ENCODE measurements at places on chromosomes 12 and 14.

- no peak for DNase-seq
These were observed 786 bp upstream of the PFKM start for GRCh38 chr12:48118284-48118871.

- no peak for DNase-seq
These were observed 24.3 kb downstream of the DDX24 start for GRCh38 chr14:94056579-94057308.

- no peak for DNase-seq
These were observed 185.1 kb downstream of the MDGA2 start for GRCh38 chr14:47490353-47490752.

DNA sequence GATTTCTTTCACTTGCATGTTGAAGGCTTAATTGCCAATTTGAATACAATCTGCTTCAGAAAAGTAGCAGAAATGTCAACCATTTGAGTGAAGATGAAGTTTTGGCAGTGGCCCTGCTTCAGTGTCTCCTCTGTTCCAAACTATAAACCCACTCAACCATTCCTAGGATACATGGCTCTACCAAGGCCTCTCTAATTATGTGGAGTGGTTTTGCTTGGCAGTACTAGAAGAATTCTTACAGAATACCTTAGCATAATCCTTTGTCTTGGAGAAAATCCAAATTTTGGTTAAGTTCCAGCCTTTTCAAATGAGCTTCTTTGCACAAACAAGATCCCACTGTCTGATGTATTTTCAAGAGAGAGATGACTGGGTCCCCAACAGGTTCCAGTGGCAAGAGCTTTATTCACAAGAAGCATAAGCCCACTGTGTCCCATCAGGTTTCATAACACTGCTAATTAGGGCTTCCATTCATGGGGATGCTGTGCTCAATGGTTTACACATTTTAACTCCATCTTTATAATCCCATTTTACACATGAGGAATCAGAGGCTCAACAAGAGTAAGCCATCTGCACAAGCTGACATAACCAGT is 234.5 kb downstream of the IPO8 start:
- DNase-seq, result no peak

- peak; percentile 65 for DNase-seq
These were observed 81.0 kb upstream of the CCDC196 start for GRCh38 chr14:66405158-66405557.

- no peak for DNase-seq
These were observed 264.9 kb upstream of the LMO3 start for GRCh38 chr12:16870845-16871244.

DNA sequence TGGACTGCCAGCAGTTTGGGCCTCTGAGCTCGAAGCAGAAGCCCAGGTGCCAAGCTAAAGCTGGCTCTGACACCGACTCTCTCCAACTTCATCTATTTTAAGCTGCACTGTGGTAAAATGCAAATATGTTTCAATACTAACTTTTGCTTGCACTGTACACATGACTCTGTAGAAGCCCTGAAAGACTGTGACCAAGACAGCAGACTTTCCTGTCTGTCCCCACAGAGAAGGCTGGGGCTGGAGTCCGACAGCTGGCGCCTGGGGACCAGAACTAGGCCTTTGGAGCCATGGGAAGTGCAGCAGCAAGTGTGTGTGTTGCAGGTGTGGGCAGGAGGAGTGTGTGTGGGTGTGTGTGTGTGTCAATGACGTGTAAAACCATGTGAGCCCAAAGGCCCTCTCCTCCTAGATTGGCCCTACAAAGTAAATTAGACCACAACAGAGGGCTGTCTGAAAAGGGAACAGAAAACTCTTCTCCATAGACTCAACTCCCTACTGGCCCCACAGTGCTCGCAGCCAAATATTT is 16.4 kb upstream of the RAB35 start:
- no peak for DNase-seq

DNA sequence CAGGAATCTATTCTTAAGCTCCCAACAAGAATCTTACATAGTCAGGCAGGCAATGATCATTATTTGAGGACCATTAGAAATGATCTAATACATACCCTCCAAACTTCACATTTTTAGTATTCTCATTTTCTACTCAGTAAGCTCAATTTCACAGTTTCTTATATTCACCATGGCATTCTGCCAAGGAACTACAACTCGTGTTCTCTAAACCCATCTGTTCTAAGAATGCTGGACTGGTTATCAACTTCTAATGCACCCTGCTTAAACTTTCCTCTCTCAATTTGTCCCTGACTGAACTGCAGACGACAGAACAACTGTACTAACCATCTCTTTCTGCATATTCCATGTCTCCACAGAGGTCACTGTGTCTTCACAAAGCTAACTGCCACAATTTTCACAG is 58.6 kb downstream of the GXYLT1 start:
- DNase-seq, result no peak

GRCh38 chr12:12592930-12593329 is 18.7 kb upstream of the CREBL2 start:
- peak; percentile 7 for DNase-seq

DNA sequence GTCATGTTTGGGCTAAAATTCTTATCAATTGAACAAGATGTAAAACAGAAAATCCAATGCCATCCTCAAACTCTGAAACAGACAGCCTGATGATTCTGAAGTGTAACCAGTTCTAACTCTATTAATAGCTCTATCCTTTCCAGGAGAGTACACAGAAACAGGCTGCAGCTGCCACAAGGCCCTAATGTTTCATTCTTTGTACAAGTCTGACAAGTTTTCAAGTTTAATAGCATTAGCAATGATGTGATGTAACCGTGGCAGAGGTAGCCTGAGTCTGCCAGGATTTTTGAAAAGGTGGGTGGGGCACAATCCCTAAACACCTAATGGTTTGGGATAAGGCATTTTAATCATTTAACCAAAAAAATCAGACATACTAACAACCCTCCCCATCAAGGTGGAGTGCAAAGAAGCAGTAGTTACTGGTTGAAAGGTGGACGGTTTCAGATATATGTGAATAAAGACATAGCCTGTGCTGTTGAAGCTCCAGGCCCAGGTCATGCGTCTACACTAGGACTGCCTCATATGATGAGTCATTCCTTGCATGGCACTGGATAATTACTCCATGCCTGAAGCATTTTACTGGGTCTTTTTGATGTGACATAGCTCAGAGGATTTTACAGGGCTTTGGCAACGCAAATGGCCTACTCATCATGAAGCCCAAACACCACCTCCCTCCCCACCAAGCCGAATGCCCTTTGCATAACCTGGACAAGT is 145.1 kb upstream of the GRIP1 start:
- no peak for DNase-seq

DNA sequence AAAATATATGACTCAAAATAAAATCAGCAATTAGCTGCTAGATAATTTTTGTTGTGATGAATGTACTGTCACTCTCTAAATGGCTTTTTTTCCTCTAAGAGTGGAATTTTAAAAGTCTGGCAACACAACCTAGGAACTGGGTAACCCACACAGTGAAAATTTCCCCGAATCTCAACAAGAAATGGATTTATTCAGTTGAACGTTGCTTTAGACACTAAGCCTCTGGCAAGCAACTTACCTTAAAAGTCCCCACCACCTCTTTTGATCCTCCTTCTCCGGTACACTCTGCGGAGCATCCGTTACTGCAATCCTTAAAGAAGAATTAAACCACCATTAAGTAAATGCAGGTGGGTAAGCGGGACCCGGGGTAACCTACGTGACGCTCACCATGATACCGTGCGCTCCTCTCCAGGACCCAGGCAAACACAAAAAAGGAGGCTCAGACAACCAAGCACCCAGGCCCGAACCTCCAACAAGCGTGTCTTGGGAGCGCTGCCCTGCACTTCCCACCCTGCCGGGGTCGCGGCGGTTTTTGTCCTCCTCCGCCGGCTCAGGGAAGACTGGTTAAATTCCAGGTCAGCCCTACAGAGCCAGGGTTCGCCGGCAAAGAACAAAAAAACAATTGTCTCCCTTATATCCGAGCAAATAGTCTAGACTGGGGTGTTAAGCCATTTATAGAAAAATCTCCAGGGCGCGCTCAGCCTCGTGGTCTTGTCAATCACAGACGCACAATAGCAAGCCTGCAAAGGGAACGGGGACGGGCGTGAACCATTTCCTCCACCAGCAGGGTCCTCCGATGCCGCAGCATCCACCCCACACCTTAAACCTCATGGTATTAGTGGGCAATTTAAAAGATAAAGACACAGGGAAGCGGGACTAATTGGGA is 47.1 kb downstream of the BCAT1 start:
- DNase-seq, result no peak

DNA sequence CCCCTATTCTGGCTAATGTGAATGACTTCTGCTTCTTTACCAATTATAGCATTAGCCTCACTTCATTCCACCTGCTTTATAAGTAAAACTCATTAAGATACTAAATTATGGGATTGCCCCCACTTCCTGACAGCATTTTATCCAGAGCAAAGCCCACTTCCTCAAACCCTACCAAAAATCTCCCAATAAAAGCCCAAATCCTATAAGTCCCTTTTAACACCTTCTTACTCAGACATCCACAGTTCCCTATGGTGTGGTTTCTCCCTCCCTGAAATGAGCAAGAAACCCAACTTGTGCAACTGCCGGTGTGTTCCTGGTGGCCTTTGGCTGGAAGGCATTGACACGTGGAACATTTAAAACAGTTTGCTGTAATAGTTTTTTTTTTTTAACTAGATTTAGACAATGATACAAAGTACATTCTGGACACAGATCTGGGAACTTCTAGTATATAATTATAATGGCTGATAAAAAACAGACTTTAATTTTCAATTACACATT is 53.1 kb downstream of the BRMS1L start:
- DNase-seq, result no peak

- DNase-seq, result no peak
These were observed 411.4 kb downstream of the CCDC91 start for GRCh38 chr12:28601570-28602058.

DNA sequence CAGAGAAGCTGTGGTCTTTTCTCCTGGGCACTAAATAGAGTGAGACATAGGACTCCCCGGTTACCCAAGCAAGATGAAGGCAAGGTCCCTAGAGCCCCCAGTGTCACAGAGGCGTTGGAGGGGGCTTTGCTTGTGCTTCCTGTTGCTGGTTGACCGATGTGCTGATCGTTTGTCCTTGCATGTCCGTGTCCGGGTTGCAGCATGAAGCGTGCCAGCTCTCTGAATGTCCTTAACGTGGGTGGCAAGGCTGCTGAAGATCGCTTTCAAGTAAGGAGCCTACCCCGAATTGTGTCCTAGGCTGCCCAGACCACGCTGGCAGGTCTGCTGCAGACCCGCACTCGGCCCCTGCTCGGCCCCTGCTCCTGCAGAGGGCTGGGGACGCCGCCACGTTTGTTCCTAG is 23.1 kb downstream of the XRCC3 start:
- DNase-seq, result no peak

DNA sequence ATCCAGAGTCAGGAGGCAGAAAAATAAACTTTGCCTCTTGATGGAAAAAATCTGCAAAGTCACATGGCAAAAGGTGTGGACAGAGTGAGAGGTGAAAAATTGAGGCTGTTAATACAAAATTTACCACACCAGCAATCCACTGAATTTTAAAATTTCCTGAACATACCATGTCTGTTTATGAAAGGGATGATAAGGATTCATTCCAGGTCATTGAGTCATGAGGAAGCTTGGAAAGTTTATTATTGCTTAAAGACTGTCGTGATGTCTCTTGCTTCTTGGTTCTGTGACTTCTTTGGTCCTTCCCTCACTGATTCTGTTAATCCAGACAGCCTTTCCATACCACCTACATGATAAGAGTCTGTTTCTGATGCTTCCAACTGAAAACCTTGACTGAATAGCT is 73.2 kb downstream of the TTC6 start:
- DNase-seq, result no peak

DNA sequence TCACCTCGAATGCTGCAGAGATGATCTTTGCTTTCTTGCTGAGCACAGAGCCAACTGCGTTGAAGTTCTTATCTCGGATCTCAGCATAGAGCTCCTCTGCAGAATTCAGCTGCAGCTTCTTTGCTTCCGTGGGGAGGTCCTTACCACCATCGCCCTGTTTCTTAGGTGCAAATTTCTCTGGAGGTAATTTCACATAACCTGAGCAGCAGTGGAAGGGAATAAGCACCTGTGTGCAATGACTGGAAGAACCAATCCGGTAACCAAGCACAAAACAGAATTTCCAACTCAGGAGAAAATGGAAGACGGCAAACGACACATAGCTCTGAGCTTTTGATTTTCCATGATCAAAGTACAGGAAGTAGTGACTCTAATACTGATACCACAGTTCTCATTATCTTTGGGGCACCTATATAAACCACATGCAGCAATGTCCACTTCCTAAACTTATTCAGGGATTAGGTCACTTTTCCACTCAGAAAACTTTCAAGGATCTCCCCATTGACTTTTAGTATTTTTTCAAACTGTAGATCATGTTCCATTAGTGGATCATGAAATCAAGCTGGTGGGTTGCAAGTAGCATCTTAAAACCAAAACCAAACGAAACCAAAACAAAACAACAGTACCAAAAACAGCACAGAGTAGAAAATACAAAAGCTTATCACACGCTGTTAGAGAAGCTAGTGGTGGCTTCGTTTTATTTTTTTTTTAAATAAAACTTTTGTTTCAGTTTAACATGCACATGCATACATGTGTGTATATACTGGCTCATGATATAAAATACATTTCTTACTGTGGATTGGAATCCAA is 18.9 kb upstream of the DIABLO start:
- no peak for DNase-seq

DNA sequence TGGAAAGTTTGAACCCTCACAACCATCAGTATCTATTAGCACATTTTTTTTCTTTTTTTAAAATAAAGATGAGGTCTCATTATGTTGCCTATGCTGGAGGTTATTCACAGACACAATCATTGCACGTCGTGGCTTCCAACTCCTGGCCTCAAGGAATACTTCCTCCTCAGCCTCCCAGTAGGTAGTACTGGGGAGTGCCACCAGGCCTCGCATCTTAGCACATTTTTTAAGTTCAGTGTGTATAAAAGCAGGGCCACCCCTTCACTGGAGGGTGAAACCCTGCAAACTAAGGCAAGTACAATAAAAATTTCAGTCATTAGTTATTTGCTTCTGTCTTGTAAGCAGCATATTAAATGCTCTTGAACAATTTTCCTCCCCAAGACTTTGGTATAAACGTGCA is 114.2 kb upstream of the SINHCAF start:
- no peak for DNase-seq

DNA sequence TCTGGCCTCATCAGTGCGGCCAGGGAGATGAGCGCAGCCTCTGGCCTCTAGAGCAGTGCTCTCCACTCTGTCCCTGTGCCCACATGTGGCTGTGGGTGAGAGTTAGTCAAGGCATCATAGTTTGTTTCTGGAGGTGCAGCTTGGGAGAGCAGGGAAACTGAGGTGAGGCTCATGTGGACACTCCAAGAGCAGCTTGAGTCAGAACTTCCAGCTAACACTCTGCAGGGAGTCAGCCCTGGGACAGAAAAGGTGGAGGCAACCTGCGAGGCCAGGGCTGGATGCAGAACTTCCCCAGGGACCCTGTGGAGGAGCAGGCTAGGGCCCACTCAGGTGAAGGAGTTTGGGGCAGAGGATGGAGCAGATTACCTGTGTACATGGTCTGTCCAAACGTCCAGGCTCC is 10.8 kb downstream of the ISCA2 start:
- no peak for DNase-seq

GRCh38 chr12:93145086-93145485 is 216.0 kb upstream of the EEA1 start:
- DNase-seq, result no peak
